Activated CD4-positive, alpha-beta T cell treated with anti-CD3 and anti-CD28 coated beads, Interleukin-2, amount 10 ng/mL, durations not matched to agents 7 days and 5 days (primary cell): ENCODE measurements at places on chromosomes 2 and 18.
A peak's percentile ranks its signal among the peaks of the same experiment; 100 is the strongest.

DNA sequence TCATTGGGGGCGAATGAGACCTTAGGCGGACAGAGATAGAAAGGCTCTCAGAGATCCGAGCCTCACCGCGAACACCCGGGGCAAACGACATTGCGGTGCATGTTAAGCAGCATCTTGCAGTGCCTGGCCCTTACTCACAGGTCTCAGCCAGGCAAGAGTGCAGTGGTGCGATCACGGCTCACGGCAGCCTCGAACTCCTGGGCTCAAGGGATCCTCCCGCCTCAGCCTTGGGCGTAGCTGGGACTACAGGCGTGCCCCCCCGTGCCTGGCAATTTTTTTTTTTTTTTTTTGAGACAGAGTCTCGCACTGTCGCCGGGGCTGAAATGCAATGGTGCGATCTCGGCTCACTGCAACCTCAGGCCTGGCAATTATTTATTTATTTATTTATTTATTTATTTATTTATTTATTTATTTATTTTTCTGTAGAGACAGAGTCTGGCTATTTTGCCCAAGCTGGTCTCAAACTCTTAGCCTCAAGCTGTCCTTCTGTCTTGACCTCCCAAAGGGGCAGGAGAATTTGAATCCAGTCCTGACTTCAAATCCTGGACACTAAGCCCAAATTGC, 1.3 kb downstream of the LAMA3 start:
- H3K27me3 ChIP-seq, result peaks cover 55% of the 10 kb centered on the region
- no peaks in the 10 kb centered on the region for H3K36me3 ChIP-seq
- H3K27ac ChIP-seq, result no peak overlapping the region
- no peak for DNase-seq
- peak overlapping the region; percentile 40 for H3K4me3 ChIP-seq
- H3K4me1 ChIP-seq, result peaks cover 6% of the 10 kb centered on the region

DNA sequence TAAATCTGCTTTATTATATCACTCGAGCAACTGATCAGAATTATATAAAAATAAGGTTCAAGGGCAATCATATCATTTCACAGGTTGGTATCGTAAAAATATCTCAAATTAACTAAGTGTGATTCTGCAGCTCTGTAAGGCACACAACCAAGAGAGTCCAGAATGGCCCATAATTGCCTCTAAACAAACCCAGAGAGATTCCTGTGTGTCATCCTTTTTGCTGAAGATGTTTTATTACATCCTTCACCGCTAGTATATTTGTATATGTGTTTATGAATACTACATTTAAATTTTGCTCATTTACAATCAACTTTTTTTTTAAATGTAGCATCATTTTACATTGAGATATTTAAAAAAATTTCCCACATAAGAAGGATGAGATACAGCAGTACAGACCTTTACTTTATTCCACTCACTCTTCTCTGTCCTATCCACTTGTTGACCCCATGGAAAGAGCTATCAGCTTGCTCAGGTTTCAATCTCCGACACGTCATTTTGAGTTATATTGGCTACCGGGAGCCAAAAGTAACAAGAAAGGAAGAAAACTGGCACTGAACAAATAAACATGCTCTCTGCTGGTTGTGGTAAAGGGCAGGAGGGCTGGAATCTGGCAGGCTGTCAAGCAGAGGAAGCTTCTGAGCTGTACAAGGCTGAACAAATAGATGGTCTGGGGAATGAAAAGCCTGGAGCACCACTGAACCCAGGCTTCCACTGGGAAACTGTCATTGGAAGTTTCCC, 23.1 kb downstream of the PLA2R1 start:
- H3K4me1 ChIP-seq, result no peaks in the 10 kb centered on the region
- H3K36me3 ChIP-seq, result no peaks in the 10 kb centered on the region
- H3K4me3 ChIP-seq, result no peak overlapping the region

DNA sequence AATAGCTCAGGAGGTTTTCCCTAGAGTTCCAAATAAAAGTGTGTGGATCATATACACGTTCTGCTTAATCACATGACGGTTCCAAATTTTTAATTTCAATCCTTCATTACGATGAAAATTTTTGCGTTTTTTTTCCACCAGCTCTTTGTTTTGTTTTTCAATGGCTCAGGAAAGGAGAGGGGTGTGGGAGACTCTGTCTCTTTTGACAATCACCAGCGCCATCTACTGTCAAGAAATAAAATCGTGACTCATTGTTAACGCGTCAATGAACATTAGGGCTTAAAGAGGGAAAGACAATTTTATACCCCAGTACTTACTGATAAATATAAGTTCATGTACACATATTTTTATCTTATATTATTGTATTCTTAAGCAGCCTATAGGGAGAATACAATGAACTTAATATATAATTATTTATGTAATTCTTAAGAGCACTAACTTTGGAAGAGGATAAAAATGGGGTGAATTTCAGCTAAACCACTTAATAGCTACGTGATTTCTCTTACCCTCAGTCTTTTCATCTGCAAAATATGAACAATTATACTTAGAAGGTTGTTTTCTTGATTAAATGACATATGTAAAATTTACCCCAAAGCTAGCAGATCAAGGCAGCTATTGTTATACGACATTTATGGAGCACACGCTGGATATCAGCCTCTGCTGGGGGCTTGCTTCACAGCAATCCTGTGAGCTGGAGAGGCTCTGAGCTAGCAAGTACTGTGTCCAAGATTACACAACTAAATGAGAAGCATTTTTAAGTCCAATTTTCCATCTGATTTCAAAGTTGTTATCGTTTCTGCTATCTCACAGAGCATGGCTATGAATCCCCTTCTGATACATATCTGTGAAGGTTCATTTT, 47.4 kb upstream of the RMDN2 start:
- peak; percentile 61 for DNase-seq
- H3K27me3 ChIP-seq, result peaks cover 17% of the 10 kb centered on the region
- H3K4me3 ChIP-seq, result no peak overlapping the region

GRCh38 chr2:230898016-230898712, 26.9 kb downstream of the GPR55 start:
- peaks cover 19% of the 10 kb centered on the region for H3K4me1 ChIP-seq
- no peaks in the 10 kb centered on the region for H3K36me3 ChIP-seq
- DNase-seq, result peak; percentile 4
- no peak overlapping the region for H3K27ac ChIP-seq

DNA sequence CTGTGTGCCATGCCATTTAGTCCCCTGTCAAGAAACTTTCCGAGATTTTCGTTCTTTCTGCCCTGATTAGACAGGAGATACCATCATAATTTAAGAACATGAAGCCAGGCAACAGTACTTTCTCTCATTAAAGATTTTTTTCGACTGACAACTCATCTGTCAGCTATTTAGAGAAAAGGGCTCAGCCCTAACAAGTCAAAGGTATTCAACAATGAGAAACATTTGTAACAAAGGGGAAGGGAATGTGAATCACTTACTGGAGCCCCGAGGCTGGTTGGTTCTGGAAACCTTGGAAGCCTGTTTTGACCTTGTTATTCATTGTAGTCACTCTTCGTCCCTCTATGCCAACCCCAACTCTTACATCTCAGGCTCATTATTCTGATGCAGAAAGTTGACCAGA, 199.4 kb downstream of the SPP2 start:
- no peak overlapping the region for H3K27ac ChIP-seq
- H3K4me3 ChIP-seq, result no peak overlapping the region
- H3K36me3 ChIP-seq, result no peaks in the 10 kb centered on the region
- no peak for DNase-seq

DNA sequence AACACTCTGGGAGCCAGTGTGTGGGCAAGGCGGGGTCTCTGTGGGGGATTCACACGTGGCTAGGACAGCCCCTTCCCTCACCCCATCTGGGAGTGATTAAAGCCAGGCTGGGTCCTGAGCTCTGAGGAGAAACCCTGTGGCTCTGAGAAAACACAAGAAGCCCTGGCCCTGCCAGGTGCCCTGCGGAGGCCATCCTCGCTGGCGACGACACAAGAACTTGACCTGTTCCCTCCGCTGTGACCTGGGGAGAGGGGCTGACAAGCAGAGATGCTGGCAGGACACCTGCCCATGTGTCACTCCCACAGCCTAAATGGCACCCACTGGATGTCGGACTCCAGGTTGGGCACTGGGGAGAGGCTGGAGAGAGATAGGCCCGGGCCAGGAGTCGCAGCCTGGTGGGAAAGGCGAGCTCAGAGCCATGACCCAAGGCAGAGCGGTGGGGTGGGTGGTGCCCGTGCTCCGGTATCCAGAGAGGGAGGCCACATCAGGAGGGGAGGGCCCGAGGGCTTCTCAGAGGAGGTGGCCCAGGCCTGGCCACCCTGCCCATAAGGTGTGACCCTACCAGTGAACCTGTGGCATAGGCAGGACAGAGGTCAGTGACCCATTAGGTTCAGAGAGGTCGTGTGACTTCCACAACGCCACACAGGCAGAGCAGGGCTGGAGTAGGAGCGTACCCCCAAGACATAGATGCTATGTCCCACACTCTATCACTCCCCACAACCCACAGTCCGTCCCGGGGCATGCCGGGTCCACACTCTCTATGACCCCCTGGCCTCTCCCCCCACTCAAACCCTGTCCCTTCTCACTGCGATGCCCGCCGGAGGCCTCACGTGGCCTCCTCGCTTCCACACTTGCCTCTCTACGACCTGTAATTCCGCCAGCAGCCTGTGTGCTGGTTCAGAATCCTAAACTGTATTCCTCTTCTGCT, 59.4 kb upstream of the HPCAL1 start:
- H3K27ac ChIP-seq, result no peak overlapping the region
- H3K27me3 ChIP-seq, result no peaks in the 10 kb centered on the region
- H3K4me1 ChIP-seq, result no peaks in the 10 kb centered on the region
- no peaks in the 10 kb centered on the region for H3K36me3 ChIP-seq
- DNase-seq, result no peak

DNA sequence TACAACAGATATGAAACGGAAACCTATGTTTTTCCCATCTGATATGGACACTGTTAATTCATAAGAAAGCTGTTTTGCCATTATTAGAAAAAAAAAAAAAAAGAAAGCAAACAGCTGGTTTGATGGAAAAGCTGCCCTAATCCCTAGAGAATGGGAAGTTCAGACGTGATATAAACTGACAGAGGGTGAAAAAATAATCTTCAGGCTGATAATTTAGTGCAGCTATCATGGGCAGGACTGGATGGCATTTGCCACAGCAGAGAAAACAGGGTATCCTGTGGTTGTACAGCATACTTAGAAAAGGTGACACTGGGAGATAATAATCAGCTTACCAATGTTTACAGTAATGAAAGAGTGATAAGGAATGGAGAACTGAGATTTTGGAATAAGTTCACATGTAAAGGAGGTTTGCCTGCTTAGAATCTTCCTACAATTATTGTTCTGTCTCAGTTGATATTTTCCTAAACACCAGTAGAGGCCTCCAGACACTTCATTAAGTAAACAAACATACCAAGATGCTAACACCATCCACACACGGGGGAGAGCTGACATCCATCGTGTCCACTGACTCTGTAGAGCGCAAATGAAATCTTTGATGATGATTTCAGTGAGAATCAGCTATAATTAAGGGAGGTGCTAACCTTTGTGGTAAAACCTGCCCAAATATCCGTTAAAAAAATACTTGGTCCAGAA, 211.6 kb upstream of the MMADHC start:
- no peak overlapping the region for H3K4me3 ChIP-seq
- DNase-seq, result no peak
- H3K4me1 ChIP-seq, result no peaks in the 10 kb centered on the region
- no peaks in the 10 kb centered on the region for H3K27me3 ChIP-seq

GRCh38 chr2:44560352-44560751, 198.6 kb downstream of the CAMKMT start:
- no peak overlapping the region for H3K4me3 ChIP-seq
- no peak overlapping the region for H3K27ac ChIP-seq
- no peaks in the 10 kb centered on the region for H3K4me1 ChIP-seq
- DNase-seq, result no peak

DNA sequence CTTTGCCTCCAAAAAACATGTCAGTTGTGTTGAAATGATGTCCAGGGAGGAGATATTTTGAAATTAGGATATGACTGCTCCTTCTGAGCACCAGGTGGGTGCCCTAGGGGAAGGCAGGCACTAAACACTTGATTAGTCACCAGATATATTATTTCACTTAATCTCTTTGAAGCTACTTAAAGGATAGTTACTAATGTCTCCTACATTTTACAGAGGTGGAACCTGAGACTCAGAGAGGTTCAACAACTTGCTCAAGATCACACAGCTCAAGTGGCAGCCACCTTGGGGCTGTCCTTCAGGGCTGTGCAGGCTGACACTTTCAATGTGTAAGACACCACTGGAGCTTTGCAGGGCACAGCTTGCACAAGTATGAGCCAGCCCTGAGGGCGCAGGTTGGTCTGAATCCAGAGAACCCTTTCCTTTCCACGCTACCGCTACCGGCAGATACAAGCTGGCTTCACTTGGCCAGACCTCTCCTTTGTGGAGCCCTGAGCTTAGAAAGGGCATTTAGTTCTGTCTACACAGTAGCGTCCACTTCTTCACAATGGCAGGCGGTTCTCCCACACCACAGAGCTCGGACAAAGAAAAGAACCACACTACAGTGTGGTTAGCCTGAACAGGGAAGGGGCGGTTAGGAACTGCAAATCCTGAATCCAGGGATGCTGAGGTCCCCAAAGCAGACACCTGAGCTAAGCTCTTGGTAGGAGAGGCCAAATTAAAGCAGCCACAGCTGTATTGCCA, 16.4 kb downstream of the ALPK2 start:
- no peak for DNase-seq
- no peak overlapping the region for H3K4me3 ChIP-seq
- H3K4me1 ChIP-seq, result peaks cover 50% of the 10 kb centered on the region
- no peak overlapping the region for H3K27ac ChIP-seq
- H3K27me3 ChIP-seq, result peaks cover 12% of the 10 kb centered on the region

DNA sequence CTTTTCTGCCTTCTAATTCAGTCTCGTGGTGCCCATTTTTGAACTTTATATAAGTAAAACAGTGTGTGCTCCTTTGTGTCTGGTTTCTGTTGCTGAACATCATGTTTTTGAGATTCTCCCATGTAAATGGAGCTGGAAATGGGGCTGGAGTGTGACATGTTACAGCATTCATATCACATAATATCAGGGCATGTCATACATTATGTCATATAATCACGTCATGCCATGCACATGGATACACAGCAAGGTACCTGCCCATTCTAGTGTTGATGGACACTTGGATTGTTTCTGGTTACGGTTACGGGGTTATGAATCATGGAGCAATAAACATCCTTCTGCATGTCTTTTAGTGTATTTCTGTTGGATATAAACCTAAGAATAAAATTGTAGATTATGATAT, 117.1 kb upstream of the MYT1L start:
- no peaks in the 10 kb centered on the region for H3K36me3 ChIP-seq
- peaks cover 2% of the 10 kb centered on the region for H3K27me3 ChIP-seq
- H3K4me3 ChIP-seq, result no peak overlapping the region
- H3K27ac ChIP-seq, result no peak overlapping the region
- no peak for DNase-seq
